Heart right ventricle (tissue), 16 donors: ENCODE measurements at places on chromosomes 13 and 19. TPM values are rescaled to one million over a fixed set of nuclear protein-coding genes. Genes with fewer than 3 reads are reported as not detected.

GRCh38 chr13:108621462-108621861 lies 7.9 kb upstream of the MYO16 start:
- H3K4me1 ChIP-seq, result no peaks in the 10 kb centered on the region
- no peaks in the 10 kb centered on the region for H3K36me3 ChIP-seq
- no peaks in the 10 kb centered on the region for H3K27me3 ChIP-seq
- H3K27ac ChIP-seq, result no peak overlapping the region
- DNase-seq, result no peak
- no peak overlapping the region for H3K4me3 ChIP-seq

CEACAM3 gene
- 0.37 TPM for total RNA-seq

ZNF20 gene
- total RNA-seq, result 1.1 TPM

KLK12 gene
- total RNA-seq, result not detected

PTGIR gene
- 1.6 TPM for total RNA-seq

ACP7 gene
- not detected for total RNA-seq

GRCh38 chr13:88704600-88705275 lies 1033.6 kb downstream of the SLITRK5 start:
- no peaks in the 10 kb centered on the region for H3K36me3 ChIP-seq
- H3K4me1 ChIP-seq, result no peaks in the 10 kb centered on the region
- H3K27me3 ChIP-seq, result no peaks in the 10 kb centered on the region
- peak overlapping the region; percentile 9 for H3K27ac ChIP-seq
- H3K4me3 ChIP-seq, result peak overlapping the region; percentile 21

USHBP1 gene
- 6.0 TPM for total RNA-seq

SLC15A1 gene
- total RNA-seq, result not detected

DLL3 gene
- not detected for total RNA-seq

- H3K27ac ChIP-seq, result no peak overlapping the region
- H3K4me1 ChIP-seq, result no peaks in the 10 kb centered on the region
- DNase-seq, result no peak
- no peak overlapping the region for H3K4me3 ChIP-seq
- H3K36me3 ChIP-seq, result no peaks in the 10 kb centered on the region
Observed at GRCh38 chr19:29193155-29193554, 19.8 kb downstream of the UQCRFS1 start.

DNA sequence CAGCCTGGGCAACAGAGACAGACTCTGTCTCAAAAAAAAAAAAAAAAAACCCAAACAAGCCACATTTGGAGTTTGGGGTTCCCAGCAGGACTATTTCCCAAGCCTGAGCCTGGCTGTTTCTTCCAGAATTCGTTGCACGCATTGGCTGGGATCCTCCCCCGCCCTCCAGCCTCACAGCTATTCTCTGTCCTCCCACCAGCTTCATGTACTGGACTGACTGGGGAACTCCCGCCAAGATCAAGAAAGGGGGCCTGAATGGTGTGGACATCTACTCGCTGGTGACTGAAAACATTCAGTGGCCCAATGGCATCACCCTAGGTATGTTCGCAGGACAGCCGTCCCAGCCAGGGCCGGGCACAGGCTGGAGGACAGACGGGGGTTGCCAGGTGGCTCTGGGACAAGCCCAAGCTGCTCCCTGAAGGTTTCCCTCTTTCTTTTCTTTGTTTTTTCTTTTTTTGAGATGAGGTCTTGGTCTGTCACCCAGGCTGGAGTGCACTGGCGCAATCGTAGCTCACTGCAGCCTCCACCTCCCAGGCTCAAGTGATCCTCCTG lies 26.7 kb downstream of the LDLR start:
- H3K27ac ChIP-seq, result no peak overlapping the region
- no peak overlapping the region for H3K4me3 ChIP-seq
- H3K27me3 ChIP-seq, result no peaks in the 10 kb centered on the region
- no peak for DNase-seq
- no peaks in the 10 kb centered on the region for H3K4me1 ChIP-seq

GRCh38 chr19:46474211-46474610 lies 2.8 kb upstream of the PNMA8A start:
- H3K27ac ChIP-seq, result no peak overlapping the region
- DNase-seq, result no peak
- H3K4me3 ChIP-seq, result no peak overlapping the region
- peaks cover 22% of the 10 kb centered on the region for H3K4me1 ChIP-seq
- no peaks in the 10 kb centered on the region for H3K36me3 ChIP-seq

DNA sequence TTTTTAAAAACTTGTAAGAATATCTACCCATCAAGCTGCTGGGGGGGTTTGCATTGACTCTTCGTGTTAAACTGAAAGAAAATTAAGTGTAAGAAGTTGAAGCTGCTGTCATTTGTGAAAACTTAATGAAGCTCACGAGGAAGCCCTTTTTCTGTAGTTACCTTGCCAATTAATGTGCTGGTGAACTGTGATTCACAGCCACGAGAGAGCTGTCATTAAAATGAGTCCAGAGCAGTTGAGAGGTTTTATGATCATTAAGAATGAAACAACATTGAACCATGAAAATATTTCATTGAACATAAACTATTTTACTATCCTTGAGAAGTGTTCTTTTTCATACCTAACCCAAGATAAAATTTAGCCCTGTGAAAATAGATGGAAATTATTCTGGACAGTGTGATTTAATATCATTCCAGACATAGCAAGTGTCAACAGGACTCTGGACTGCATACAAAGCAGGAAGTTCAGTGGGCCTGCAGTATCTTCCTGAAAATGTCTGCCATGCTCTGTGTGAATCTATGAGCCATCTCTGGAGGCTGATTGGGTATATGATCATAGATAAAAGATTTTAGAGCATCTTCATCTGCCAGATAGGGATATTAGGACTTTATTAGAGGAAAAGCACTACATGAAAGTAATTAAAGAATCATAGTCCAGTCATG lies 53.8 kb downstream of the DPY19L3 start:
- peaks cover 33% of the 10 kb centered on the region for H3K36me3 ChIP-seq
- no peak overlapping the region for H3K4me3 ChIP-seq
- no peaks in the 10 kb centered on the region for H3K27me3 ChIP-seq
- H3K4me1 ChIP-seq, result no peaks in the 10 kb centered on the region
- DNase-seq, result no peak

GRCh38 chr19:1237027-1237659 lies 662 bp downstream of the CBARP start:
- no peaks in the 10 kb centered on the region for H3K36me3 ChIP-seq
- H3K4me3 ChIP-seq, result peak overlapping the region; percentile 61
- DNase-seq, result no peak
- peaks cover 45% of the 10 kb centered on the region for H3K4me1 ChIP-seq

- H3K36me3 ChIP-seq, result no peaks in the 10 kb centered on the region
- H3K4me1 ChIP-seq, result peaks cover 15% of the 10 kb centered on the region
Observed at GRCh38 chr13:43688227-43688907, 98.4 kb downstream of the ENOX1 start.

GRCh38 chr19:38877781-38878574 lies at the start of gene RINL:
RINL (minus strand) TSS chr19:38878275; CDS start chr19:38876742, 1,533 bp downstream.
- no peak within 1 kb of the TSS for H3K4me3 ChIP-seq
- DNase-seq, result no peak
- H3K27me3 ChIP-seq, result no peaks in the 10 kb centered on the region
- H3K4me1 ChIP-seq, result peaks cover 27% of the 10 kb centered on the region
- no peak within 1 kb of the TSS for H3K27ac ChIP-seq
- peaks cover 32% of the 10 kb centered on the region for H3K36me3 ChIP-seq

UNC13A gene
- not detected for total RNA-seq

GRCh38 chr13:23434491-23434890 lies 989 bp upstream of the SACS start:
- H3K27ac ChIP-seq, result no peak overlapping the region
- no peaks in the 10 kb centered on the region for H3K36me3 ChIP-seq
- peaks cover 7% of the 10 kb centered on the region for H3K4me1 ChIP-seq

GRCh38 chr13:61253105-61253877 lies 162.4 kb downstream of the PCDH20 start:
- H3K27me3 ChIP-seq, result no peaks in the 10 kb centered on the region
- no peaks in the 10 kb centered on the region for H3K36me3 ChIP-seq
- no peak overlapping the region for H3K27ac ChIP-seq
- no peaks in the 10 kb centered on the region for H3K4me1 ChIP-seq

GRCh38 chr19:8377598-8377997 lies 12.6 kb upstream of the RAB11B start:
- H3K4me3 ChIP-seq, result no peak overlapping the region
- H3K36me3 ChIP-seq, result no peaks in the 10 kb centered on the region
- no peak overlapping the region for H3K27ac ChIP-seq

GRCh38 chr19:40453151-40453735 lies 9.1 kb upstream of the SERTAD3 start:
- no peaks in the 10 kb centered on the region for H3K27me3 ChIP-seq
- no peaks in the 10 kb centered on the region for H3K4me1 ChIP-seq
- H3K36me3 ChIP-seq, result peaks cover 62% of the 10 kb centered on the region

- no peak overlapping the region for H3K27ac ChIP-seq
- H3K4me1 ChIP-seq, result peaks cover 58% of the 10 kb centered on the region
- DNase-seq, result no peak
- H3K4me3 ChIP-seq, result peak overlapping the region; percentile 59
- H3K27me3 ChIP-seq, result no peaks in the 10 kb centered on the region
Observed at GRCh38 chr13:109783447-109783814, 3.0 kb downstream of the IRS2 start.

DNA sequence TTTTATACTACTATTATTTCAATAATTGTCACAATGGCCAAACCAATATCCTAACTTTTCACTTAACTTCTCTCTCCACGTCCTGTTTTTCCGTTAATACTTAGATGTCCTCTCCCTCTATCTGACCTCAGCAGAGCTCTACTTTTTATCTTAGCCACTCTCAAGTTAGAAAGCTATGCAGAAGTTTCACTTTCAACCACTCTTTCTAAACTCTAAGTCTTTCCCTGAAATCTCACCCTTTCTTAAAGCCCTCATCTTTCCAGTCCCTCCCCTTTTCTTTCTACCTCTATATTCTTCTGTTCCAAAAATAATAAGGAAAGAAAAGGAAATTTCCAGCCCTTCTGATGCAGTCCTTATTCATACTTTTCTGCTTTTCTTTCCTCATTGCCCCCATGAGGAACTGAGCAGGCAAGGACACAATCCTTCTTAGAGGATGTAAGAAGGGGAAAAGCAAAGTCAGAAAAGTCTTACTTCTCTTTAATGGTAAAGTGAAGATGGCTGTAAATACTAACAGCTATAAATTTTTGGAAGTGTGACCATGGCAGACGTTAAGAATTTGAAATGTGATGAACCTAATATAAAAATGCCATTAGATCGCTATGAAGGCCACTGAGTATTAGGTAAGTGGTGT lies 23.0 kb downstream of the FAM216B start:
- no peaks in the 10 kb centered on the region for H3K36me3 ChIP-seq
- H3K27me3 ChIP-seq, result no peaks in the 10 kb centered on the region
- no peaks in the 10 kb centered on the region for H3K4me1 ChIP-seq
- H3K27ac ChIP-seq, result no peak overlapping the region
- DNase-seq, result no peak

DNA sequence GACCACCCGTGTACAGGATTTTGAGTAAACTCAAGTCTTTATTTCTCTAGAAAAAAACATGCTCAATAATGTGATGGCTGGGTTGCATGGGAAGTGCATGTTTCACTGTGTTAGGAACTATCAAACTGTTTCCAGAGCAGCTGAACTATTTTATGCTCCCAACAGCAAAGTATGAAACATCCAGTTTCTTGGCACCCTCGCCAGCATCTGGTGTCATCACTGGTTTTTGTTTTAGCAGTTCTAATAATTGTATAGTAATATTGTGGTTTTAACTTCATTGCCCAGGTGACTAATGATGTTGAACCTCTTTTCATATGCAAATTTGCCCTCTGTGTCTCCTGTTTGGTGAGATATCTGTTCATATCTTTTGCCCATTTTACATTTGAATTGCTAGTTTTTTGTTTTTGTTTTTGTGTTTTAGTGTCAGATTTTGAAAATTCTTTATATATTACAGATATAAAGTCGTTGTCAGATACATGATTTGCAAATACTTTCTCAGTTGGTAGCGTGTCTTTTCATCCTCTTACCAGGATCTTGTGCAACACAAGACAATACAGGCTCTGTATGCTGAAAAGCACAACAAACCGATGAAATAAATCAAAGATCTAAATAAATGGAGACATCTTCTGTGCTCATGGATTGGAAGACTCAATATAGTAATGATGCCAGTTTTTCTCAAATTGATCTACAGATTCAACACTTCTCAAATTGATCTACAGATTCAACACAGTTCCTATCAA lies 87.8 kb downstream of the IPO5 start:
- no peak overlapping the region for H3K4me3 ChIP-seq
- no peaks in the 10 kb centered on the region for H3K36me3 ChIP-seq
- H3K27me3 ChIP-seq, result no peaks in the 10 kb centered on the region
- DNase-seq, result no peak
- H3K27ac ChIP-seq, result no peak overlapping the region

- H3K36me3 ChIP-seq, result no peaks in the 10 kb centered on the region
- no peaks in the 10 kb centered on the region for H3K4me1 ChIP-seq
- H3K27me3 ChIP-seq, result no peaks in the 10 kb centered on the region
- no peak overlapping the region for H3K4me3 ChIP-seq
Observed at GRCh38 chr13:88294368-88294767, 623.2 kb downstream of the SLITRK5 start.

GRCh38 chr13:96636001-96636709 lies 358.1 kb downstream of the OXGR1 start:
- no peak overlapping the region for H3K27ac ChIP-seq
- H3K36me3 ChIP-seq, result no peaks in the 10 kb centered on the region
- H3K4me3 ChIP-seq, result no peak overlapping the region
- H3K4me1 ChIP-seq, result no peaks in the 10 kb centered on the region
- no peaks in the 10 kb centered on the region for H3K27me3 ChIP-seq

DNA sequence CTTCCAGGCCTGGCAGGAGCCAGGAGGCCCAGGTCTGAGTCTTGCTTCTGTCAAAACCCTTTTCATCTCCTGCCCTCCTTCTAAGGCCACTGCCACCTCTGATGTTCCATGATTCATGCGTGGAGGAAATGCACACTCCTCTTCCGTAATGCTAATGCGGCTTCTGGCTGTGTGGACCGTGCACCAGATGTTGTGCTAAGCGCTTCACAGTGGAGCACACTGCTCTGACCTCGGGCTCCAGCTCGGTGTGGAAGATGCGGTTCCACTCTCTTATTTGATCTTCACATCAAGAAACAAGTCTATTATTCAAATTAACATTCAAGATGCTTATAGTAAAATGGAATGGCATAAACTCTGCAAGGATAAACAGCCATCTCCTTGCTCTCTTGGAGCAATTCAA lies 629.2 kb downstream of the UQCRFS1 start:
- no peak overlapping the region for H3K4me3 ChIP-seq
- H3K4me1 ChIP-seq, result no peaks in the 10 kb centered on the region
- no peak overlapping the region for H3K27ac ChIP-seq
- no peak for DNase-seq
- peaks cover 9% of the 10 kb centered on the region for H3K27me3 ChIP-seq
- no peaks in the 10 kb centered on the region for H3K36me3 ChIP-seq

DNA sequence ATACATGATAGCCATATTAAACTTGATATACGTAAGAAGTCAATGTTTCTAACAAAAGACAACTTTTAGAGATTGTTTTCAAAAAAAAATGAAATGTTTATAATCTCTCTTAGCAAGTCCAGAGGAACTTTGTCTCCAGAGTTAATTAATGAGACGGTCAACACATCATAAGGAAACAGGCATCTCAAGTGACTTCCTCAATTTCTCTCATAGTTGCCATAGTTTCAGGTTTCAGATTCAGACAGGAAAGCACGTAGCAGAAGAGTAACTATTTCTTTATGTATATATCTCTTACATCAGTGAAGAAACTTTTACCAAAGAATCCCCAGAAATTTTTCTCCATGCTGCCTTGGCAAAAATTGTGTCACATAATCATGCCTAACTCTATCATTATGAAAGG lies 159.6 kb upstream of the ATXN8OS start:
- H3K27ac ChIP-seq, result no peak overlapping the region
- H3K4me1 ChIP-seq, result no peaks in the 10 kb centered on the region
- no peaks in the 10 kb centered on the region for H3K27me3 ChIP-seq
- H3K36me3 ChIP-seq, result no peaks in the 10 kb centered on the region

- H3K27me3 ChIP-seq, result no peaks in the 10 kb centered on the region
- peak overlapping the region; percentile 84 for H3K4me3 ChIP-seq
- peak overlapping the region; percentile 47 for H3K27ac ChIP-seq
Observed at GRCh38 chr19:49364083-49364737, 533 bp downstream of the DKKL1 start.

FOXA3 gene
- not detected for total RNA-seq
